Stimulated activated CD8-positive, alpha-beta memory T cell treated with anti-CD3 and anti-CD28 coated beads, Interleukin-15, amount 100 ng/mL, for 24 hours (primary cell): ENCODE measurements at places on chromosomes 12 and 14.
A peak's percentile ranks its signal among the peaks of the same experiment; 100 is the strongest.

DNA sequence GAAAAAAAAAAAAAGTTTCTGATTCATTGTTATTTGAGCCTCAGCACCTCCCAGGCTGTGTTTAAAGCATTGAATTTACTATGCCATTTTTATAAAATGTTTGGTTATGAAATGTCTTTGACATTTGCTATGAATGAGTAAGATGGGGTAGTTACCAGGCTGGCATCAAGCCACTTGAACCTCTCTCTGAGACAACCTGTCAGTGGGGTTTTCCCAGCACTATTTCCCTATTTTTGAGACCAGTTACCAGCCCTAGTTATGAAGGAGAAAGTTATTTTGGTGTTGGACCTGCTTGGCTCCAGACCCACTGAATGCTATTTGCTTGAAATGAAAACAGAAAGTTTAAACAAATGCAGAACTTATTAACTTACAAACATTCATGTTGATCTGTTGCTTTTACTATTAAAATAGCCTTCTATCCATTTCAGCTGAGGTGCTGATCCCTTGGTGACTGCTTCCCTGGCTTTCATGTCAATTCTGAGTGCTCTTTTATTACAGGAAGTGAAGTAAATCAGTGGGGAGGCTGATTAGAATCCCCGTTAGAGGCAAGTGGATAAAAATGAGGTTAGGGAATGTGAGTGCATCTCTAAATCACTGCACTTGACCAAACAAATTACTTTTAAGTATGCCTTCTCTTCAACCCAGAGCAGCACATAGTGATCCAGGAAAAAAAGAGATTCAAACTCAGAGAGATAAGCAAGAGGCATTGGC, 37.8 kb downstream of the LLPH start:
- DNase-seq: no peak

GRCh38 chr12:111398530-111398929, 7.2 kb upstream of the SH2B3 start:
- DNase-seq: no peak

DNA sequence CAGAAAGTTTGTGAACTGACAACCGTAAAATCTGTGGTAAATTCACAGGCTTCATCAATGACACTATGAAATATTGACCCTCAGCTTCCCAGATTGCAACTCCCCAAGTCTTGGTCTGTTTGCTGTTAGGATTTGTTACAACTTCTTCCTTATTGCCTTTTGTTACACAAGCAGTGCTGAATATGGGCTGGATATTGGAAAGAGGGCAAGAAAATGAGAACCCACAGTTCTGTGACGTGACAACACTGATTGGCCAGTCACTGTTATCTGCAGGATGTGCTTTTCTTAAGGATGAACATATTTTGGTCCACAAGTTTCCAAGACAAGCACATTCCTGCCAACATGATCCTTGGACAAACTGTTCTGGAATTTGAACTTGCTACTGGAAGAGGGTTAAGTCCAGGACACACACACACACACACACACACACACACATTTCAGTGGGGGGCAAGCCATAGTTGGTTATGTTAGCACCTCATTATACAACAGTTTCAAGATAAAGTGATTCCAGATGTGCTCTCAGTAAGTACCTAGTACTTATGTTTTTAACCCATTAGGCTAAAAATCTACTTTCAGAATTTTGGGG, 16.6 kb upstream of the SLC38A2 start:
- no peak for DNase-seq

GRCh38 chr12:66051361-66051760, 79.2 kb downstream of the LLPH start:
- DNase-seq: no peak

DNA sequence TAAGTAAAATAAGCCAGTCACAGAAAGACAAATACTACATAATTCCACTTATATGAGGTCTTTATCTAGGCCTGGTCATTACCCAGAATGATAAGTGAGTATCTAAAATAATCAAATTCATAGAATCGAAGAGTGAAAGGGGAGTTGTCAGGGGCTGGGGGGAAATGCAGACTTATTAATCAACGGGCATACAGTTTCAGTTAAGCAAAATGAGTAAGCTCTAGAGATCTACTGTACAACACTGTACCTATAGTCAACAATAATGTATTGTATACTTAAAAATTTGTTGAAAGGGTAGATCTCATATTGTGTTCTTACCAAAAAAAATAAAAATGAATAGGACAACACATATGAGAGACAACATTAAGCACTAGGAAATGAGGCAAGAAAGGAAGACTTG, 13.3 kb downstream of the BTBD7 start:
- DNase-seq: no peak

DNA sequence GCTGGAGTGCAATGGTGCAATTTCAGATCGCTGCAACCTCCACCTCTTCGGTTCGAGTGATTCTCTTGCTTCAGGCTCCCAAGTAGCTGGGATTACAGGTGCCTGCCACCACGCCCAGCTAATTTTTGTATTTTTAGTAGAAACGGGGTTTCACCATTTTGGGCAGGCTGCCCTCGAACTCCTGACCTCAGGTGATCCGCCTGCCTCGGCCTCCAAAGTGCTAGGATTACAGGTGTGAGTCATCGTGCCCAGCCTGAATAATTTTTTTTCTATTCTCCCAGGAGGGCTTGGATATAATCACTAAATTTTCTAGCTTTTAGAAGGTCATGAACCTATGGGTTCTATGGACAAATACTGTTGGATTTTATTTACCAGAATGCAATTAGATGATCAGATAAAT, 44.7 kb upstream of the GNPNAT1 start:
- DNase-seq: no peak

- no peak for DNase-seq
Observed at GRCh38 chr12:89994911-89995310, 286.3 kb upstream of the ATP2B1 start.

DNA sequence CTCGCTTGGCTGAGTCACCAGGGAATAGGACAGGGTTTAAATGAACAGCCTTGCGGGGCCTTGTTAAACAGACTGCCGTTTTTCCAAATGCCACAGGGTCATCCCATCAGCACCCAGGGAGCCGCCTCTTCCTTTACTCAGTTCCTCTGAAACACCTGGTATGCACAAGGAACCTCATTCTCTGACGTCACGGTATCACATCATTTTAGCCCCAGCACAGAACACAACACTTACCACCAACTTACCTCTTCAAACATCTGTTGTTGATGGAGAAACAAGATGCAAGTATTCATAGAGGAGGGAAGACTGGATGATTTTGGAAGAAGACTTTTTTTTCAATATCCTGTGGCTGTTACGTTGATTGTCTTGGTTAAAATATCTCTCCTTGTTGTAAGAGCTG, 535.3 kb upstream of the TMEM132C start:
- DNase-seq: no peak

- DNase-seq: no peak
Observed at GRCh38 chr12:78418919-78419318, 445.7 kb upstream of the SYT1 start.

DNA sequence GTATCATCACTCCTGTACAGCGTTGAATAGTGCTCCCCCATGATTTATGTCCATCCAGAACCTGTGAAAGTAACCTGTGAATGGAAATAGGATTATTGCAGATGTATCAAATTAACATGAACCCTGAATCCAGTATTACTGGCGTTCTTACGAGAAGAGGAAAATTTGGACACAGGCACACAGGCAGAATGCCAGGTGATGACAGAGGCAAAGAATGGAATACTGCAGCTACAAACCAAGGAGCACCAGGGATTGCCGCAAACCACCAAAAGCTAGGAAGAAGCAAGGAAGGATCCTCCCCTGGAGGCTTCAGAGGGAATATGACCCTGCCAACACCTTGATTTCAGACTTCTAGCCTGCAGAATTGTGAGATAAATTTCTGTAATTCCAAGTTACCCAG, 113.5 kb upstream of the EGLN3 start:
- no peak for DNase-seq

DNA sequence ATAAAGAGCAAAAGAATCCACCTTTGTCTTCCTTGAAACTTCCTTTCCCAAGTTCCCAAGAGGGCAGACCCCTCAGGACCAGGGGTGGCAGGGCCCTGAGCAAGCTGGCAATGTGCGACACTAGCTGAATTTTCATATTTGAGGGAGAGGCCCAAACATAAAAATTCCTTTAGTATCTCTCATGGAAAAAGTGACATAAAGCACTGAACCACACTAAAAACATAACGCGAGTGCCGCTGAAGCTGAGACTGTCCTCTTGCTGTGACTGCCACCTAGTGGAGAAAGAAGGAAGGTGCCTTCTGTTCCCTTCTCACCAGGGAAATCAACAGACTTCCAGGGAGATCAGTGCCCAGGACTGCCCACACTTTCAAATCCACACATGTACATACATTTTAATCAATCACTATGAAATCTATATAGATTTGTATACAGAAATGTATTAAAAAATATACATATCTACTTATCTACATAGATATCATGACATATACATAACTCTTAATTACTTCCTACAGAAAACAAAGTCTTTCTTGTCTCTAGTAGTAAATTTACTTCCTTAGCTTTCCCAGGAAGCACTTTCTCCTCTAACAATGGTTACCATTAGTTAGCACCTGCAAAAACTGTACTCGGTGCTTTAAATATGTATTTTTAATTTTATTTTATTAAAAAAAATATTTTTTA, 53.8 kb downstream of the SSH1 start:
- no peak for DNase-seq

- no peak for DNase-seq
Observed at GRCh38 chr12:6038160-6038559, 86.3 kb downstream of the VWF start.

GRCh38 chr12:126219654-126220279, 1154.5 kb downstream of the AACS start:
- no peak for DNase-seq

GRCh38 chr14:73173092-73173735, 36.9 kb downstream of the PSEN1 start:
- no peak for DNase-seq

DNA sequence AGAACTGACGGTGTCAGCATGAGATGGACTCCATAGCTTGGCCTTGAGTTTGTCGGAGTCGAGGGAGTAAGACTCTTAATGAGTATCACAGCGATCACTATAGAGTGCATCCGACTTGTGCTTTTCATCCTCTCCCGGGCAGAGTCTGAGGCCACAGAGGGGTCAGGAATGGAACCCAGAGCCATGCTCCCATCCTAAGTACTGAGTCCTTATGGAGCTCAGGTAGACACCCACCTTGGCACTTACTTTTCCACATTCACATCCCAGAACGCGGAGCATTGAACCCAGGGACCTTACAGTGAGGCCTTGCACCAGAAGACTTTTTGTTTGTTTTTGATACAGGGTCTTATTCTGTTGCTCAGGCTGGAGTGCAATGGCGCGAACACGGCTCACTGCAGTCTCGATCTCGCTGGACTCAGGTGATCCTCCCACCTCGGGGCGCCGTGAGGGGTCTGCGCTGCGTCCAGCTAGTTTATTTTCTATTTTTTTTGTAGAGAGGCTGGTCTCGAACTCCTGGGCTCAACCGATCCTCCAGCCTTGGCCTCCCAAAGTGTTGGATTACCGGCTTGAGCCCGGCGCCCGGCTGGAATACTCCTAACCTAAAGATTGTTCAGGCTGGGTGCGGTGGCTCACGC, 719 bp upstream of the SRSF9 start:
- no peak for DNase-seq

DNA sequence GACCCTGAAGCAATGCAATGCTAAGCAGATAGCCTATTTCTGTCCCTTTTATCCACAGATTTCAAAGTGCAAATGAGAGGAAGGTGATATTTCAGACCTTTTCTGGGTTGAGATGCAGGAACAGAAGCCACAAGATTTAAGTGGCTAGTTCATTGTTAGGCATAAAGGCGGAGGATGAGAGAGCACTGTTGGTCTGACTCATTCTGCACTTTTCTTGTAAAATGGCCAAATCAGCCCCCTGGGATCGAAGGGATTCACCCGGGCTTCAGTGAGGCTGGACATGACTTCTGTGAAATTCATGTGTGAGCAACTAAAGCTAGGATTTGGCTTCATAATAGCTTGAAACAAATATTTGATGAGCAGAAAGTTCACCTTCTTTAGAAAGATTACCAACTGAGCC, 101.9 kb upstream of the OVCH1 start:
- no peak for DNase-seq

DNA sequence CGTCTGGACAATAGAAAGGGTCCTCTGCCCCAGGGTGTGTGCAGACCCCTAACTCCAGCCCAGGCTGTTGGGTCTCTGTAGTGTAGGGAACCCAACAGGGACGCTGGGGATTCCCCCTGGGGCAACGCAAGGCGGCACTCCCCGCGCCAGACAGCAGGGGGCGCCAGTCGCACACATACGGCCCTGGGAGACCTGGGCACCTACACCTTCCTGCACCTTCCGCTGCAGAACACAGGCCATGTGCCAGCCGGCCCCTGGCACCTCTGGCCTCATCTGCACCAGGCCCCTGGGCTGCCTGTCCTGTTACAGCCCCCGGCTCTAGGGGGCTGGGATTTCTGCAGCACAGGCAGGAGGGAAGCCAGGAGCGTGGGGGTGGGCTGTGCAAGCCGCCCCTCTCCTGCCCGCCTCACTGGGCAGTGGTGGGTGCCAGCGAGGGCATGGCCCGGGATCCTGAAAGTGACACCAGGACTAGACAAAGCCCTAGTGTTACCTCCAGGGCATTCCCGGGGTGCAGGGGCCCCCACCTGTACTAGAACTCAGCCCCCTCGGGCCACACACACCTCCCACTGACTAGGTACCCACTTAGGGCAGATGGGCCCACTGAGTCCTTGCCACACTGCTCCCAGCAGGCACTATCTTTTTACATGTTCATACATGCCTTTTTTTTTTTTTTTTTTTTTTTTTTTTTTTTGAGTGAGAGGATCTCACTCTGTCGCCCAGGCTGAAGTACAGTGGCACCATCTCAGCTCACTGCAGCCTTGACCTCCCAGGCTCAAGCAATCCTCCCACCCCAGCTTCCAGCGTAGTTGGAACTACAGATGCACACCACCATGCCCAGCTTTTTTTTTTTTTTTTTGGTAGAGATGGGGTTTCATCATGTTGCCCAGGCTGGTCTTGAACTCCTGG, 37.5 kb downstream of the CCNK start:
- peak; percentile 78 for DNase-seq

DNA sequence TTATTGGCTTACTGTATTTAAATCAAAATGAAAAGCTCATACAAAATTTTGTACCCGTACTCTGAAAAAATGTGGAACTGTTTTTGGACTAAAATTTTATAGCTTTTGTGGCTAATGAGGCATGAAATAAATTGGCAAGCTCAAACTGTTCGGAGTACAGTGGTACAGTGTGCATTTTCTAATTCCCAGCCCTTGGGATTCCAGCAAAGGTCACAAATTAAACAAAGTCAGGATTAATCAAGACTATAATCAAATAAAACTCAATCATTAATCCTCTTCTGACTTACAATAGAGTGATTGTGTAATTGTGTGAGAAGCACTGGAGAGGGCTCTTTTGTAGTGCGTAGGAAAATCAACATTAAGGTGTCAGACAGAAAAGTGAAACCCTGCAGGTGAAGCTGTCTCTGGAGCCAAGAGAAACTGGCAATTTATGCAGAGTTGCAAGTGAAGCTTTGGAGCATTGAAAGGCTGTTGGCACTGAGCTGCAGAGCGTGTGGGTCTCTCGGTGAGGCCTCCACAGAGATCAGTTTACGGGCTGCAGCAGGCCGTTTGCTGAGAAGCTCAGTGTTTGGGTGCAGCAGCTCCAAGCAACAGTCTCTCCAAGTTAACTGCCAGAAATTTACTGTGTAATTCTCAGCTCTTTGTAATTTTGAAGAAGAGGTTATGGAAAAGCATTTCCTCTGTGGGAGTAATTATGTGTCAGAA, 275.9 kb downstream of the FBXL14 start:
- DNase-seq: no peak
